Upper lobe of right lung (tissue), 1 donor: ENCODE measurements at places on chromosomes 12 and 14. TPM values are rescaled to one million over a fixed set of nuclear protein-coding genes. Genes with fewer than 3 reads are reported as not detected.

DNA sequence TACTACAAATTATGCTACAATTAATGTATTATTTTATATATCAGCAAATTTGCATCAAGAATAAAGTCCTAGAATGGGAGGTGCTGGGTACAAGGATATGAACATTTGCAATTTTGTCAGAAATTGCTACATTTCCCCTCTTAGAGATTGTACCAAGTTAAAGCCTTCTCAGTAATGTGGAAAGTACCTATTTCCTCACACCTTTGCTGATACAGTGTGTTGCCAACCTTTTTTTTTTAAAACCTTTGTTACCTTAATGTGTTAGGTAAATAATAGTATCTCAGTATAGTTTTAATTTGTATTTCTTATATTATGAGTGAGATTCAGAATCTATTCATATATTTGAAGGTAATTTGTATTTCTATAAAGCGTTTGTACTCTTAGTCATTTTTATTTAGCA lies 95.4 kb upstream of the HIF1A start:
- H3K27me3 ChIP-seq, result no peaks in the 10 kb centered on the region
- H3K27ac ChIP-seq, result no peak overlapping the region
- no peak for DNase-seq
- no peaks in the 10 kb centered on the region for H3K36me3 ChIP-seq
- H3K4me1 ChIP-seq, result peaks cover 8% of the 10 kb centered on the region

DNA sequence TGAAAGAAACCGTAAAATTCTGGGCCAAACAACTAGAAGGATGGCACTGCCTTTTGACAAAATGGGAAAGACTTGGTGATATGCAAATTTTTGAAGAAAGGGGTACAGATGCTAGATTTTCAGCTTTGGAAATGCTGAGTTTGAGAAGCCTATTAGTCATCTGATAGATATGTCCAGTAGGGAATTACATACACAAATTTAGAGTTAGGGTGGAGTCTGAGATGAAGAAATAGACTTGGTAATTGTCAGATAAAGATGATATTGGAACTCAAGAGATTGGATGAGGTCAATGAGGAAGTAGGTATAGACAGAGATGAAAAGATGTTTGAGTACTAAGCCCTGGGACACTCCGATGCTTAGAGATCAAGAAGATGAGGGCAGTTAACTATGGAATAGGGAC lies 153.1 kb downstream of the GARIN6 start:
- H3K36me3 ChIP-seq, result no peaks in the 10 kb centered on the region
- no peak for DNase-seq
- no peak overlapping the region for H3K27ac ChIP-seq
- no peak overlapping the region for H3K4me3 ChIP-seq
- no peaks in the 10 kb centered on the region for H3K27me3 ChIP-seq

GRCh38 chr12:66901138-66901932 lies 222.5 kb upstream of the GRIP1 start:
- no peak for DNase-seq
- no peaks in the 10 kb centered on the region for H3K36me3 ChIP-seq
- no peak overlapping the region for H3K4me3 ChIP-seq
- H3K27me3 ChIP-seq, result no peaks in the 10 kb centered on the region
- no peaks in the 10 kb centered on the region for H3K4me1 ChIP-seq
- H3K27ac ChIP-seq, result no peak overlapping the region

GRCh38 chr12:131121705-131122405 lies 168.1 kb downstream of the ADGRD1 start:
- no peaks in the 10 kb centered on the region for H3K4me1 ChIP-seq
- H3K27ac ChIP-seq, result no peak overlapping the region
- no peak overlapping the region for H3K4me3 ChIP-seq

DNA sequence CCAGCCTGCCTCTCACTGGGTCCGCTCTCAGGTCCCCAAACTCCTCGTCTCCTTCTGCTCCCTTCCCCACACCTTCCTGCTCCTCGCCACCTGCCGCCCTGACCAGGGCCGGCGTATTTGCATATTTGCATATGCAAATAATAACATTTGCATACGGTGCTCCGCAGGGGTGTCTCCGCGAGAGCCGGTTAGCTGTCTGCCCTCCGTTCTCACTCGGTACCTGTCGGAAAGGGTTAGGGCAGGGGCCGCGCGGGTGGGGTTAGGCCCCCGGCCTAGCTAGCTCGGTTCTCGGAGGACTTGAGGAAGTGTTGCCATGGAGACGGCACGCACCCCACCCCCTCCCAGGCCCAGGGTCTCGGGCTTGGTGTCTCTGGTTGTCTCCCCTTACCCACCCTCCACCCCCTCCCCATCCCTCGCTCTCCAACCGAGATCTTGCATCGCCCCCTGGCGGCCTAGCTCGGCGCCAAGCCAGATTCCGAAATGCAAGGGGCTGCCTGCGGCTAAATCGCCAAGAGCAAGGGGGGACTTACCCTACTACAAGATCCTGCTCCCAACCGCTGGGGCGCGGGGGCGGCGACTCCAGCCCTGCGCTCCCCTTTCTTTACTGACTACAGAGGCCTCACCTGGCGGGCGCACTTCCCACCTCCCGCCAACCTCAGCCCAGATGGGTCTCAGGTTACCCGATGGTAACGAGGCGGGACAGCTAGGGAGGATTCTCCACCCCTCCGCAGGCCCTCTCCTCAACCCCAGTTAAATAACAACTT lies 8.1 kb downstream of the STAC3 start:
- peaks cover 60% of the 10 kb centered on the region for H3K27me3 ChIP-seq
- peak; percentile 80 for DNase-seq
- H3K4me1 ChIP-seq, result peaks cover 53% of the 10 kb centered on the region
- no peak overlapping the region for H3K27ac ChIP-seq
- no peaks in the 10 kb centered on the region for H3K36me3 ChIP-seq
- peak overlapping the region; percentile 39 for H3K4me3 ChIP-seq

DNA sequence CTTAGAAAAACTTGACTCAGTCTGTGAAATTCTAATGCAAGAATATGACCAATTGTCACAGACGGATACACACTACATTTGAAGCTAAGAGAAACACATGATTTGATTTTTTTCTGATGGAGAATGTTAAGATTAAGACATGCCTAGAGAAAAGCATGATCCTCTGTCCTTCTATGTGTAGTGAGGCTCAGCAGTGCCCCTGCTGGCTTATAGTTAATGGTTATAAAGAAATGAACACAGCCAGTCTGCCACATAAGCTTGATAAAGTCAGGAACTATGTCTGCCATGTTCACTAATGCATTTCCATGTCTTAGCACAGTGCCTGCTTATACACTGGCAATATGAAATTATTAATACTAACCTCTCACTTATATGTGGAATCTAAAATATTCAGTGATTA lies 168.1 kb upstream of the DAAM1 start:
- no peaks in the 10 kb centered on the region for H3K27me3 ChIP-seq
- H3K27ac ChIP-seq, result no peak overlapping the region
- no peak for DNase-seq
- no peaks in the 10 kb centered on the region for H3K4me1 ChIP-seq
- H3K36me3 ChIP-seq, result no peaks in the 10 kb centered on the region
- no peak overlapping the region for H3K4me3 ChIP-seq

- no peaks in the 10 kb centered on the region for H3K27me3 ChIP-seq
- H3K4me3 ChIP-seq, result no peak overlapping the region
- H3K36me3 ChIP-seq, result no peaks in the 10 kb centered on the region
Measured at GRCh38 chr12:86234316-86234855, 21.8 kb downstream of the MGAT4C start.

GRCh38 chr12:4089121-4089606 lies 184.4 kb upstream of the CCND2 start:
- H3K36me3 ChIP-seq, result no peaks in the 10 kb centered on the region
- no peak for DNase-seq
- no peak overlapping the region for H3K4me3 ChIP-seq
- no peaks in the 10 kb centered on the region for H3K4me1 ChIP-seq
- peaks cover 13% of the 10 kb centered on the region for H3K27me3 ChIP-seq
- H3K27ac ChIP-seq, result no peak overlapping the region

DNA sequence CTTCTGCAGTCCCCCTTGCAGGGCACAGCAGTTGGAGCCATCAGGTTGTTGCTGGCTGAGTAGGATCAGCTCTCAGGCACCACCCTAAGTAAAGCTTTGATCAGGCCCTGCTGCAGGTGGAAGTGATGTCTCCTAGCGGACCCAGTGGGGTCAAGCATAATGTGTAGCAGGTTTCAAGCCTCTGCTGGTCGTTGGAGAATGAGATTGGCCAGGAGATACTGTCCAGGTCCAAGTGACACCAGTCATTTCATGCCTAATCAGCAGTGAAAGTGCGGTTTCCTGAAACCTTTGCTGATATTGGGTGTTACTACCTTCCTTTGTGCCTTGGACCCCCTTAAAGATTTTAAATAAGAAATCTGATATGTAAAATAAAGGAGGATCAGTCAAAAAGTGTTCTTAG lies 72.6 kb downstream of the SUSD6 start:
- no peak overlapping the region for H3K4me3 ChIP-seq
- H3K27me3 ChIP-seq, result no peaks in the 10 kb centered on the region
- H3K4me1 ChIP-seq, result peaks cover 70% of the 10 kb centered on the region
- no peak for DNase-seq
- H3K36me3 ChIP-seq, result no peaks in the 10 kb centered on the region

DNA sequence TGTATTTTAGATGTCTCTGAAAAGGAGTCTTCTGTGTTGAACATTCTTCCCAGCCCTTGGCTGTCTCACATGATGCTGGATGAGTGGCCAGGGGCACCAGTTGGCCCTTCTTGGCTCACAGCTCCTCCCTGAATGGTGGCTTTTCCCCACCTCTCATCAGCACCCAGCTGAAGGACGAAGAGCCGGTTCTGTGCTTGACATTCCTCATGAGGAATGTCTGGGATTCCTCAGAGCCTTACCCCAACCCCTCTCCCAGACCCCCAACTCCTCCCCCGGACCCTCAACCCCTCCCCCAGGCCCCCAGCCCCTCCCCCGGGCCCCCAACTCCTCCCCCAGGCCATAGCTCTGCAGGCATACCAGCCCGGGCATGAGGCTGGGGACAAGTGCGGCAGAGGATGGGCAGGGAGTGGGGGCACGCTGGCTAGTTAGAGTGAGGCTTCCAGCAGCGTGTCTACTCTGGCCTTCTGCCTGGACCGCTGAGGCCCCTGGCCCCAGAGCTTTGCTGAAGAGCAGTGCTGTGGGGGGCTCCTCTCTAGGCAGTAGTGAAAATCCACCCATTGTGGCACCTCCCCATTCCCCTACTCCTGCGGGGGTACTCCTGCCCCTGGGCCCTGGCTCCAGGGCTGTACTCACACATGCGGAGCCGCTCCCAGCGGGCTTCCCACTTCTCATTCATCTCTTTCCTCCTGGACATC lies 64.3 kb downstream of the PLEKHG3 start:
- no peaks in the 10 kb centered on the region for H3K36me3 ChIP-seq
- H3K27ac ChIP-seq, result no peak overlapping the region
- H3K27me3 ChIP-seq, result no peaks in the 10 kb centered on the region
- H3K4me1 ChIP-seq, result peaks cover 3% of the 10 kb centered on the region
- DNase-seq, result no peak

- no peak for DNase-seq
- H3K27ac ChIP-seq, result no peak overlapping the region
- no peaks in the 10 kb centered on the region for H3K27me3 ChIP-seq
- H3K36me3 ChIP-seq, result no peaks in the 10 kb centered on the region
- no peaks in the 10 kb centered on the region for H3K4me1 ChIP-seq
Measured at GRCh38 chr14:44981198-44981597, 19.2 kb downstream of the TOGARAM1 start.

- DNase-seq, result no peak
- no peak overlapping the region for H3K4me3 ChIP-seq
- no peaks in the 10 kb centered on the region for H3K27me3 ChIP-seq
- H3K36me3 ChIP-seq, result no peaks in the 10 kb centered on the region
Measured at GRCh38 chr14:43003845-43004244, 1397.2 kb downstream of the LRFN5 start.

DNA sequence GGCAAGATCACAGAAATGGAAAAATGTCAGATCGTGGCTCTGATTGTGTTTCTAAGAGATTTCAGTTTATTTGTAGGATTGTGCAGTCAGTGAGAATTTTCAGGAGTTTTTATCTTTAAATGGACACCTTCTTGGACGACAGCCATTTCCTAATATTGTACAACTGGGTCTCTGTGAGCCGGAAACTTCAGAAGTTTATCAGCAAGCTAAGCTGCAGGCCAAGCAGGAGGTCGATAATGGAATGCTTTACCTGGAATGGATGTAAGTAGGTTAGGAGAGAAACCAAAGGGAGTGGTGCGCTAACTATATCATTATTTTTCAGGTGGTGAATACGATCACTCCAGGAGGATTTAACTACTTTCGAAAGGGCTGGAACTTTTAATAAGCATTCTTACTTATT lies 26.4 kb downstream of the APAF1 start:
- no peak for DNase-seq
- no peaks in the 10 kb centered on the region for H3K4me1 ChIP-seq
- no peak overlapping the region for H3K27ac ChIP-seq

DNA sequence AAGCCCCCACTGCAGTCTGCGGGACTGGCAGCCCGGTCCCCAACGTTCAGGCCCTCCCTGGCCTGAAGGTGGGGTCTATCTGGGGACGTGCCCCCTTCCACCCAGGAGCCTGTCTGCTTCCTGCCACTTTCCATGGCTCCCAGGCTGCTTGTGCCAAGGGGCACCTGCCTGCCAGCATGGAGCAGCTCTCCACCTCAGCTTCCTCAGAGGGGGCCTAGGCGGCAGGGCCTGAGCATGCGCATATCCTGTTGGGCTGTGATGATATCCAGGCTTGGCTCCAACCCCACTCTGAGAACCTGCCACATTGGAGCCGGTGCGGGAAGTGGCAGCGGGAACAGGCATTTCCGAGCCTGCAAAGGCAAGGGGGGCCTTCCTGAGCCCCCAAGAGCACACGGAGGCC lies 57.4 kb downstream of the FUT8 start:
- no peaks in the 10 kb centered on the region for H3K4me1 ChIP-seq
- no peaks in the 10 kb centered on the region for H3K27me3 ChIP-seq
- no peak overlapping the region for H3K27ac ChIP-seq
- no peak for DNase-seq
- no peaks in the 10 kb centered on the region for H3K36me3 ChIP-seq

DNA sequence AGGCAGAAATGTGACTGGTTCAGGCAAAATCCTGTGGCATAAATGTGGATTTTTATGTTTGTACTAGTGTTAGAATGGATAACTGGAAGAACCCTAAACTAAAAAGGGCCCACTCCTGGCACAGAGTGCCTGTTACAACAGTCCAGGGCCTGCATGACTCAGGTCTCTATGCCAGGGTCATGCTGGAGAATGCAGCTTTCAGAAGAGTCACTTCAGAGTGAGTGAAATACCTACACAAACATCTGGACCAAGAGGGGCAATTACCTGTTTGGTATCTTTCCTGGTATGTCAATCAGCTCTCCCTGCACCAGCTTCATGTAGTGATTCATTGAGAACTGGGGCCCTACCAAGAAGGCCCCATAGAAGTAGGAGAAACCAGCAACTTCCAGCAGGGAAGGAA lies 10.0 kb downstream of the EMG1 start:
- H3K27me3 ChIP-seq, result no peaks in the 10 kb centered on the region
- H3K36me3 ChIP-seq, result peaks cover 69% of the 10 kb centered on the region
- H3K27ac ChIP-seq, result peak overlapping the region; percentile 36
- no peak for DNase-seq

Gene TBC1D30
- 14.8 TPM for total RNA-seq

Gene CNTN1
- total RNA-seq, result 15.1 TPM

Gene GPR68
- 6.3 TPM for total RNA-seq

Gene MYO1H
- 0.64 TPM for total RNA-seq

Gene IRF2BPL
- total RNA-seq, result 50.6 TPM

Gene SLC5A8
- total RNA-seq, result 2.8 TPM

Gene TAS2R30
- total RNA-seq, result 2.9 TPM

Gene TUNAR
- not detected for total RNA-seq

Gene COX8C
- total RNA-seq, result not detected

Gene STAC3
- 6.0 TPM for total RNA-seq

Gene TBX3
- 35.9 TPM for total RNA-seq
